ENCODE measurements at places on chromosomes 13 and 19.

DNA sequence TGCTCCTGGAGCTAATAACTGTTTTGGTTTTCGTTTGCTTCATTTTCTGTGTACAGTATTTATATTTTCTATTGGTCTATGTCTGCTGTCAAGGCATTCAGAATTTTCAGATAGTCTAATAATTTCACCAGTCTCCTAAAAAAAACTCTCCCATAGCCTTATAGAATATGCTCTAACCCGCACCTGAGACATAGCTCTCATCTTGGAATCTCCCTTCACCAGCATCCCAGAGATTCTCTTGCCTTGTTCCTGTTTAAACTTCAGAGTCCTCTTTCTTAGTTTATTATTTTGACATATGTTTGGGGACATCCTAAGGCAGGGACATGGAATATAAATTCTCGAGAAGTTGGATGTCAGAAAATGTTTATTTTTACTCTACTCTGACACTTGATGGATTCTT, 58.3 kb upstream of the MED4 start:
- no peak for DNase-seq

- no peak for DNase-seq
Measured at GRCh38 chr13:29929062-29929847, 78.8 kb upstream of the UBL3 start.

DNA sequence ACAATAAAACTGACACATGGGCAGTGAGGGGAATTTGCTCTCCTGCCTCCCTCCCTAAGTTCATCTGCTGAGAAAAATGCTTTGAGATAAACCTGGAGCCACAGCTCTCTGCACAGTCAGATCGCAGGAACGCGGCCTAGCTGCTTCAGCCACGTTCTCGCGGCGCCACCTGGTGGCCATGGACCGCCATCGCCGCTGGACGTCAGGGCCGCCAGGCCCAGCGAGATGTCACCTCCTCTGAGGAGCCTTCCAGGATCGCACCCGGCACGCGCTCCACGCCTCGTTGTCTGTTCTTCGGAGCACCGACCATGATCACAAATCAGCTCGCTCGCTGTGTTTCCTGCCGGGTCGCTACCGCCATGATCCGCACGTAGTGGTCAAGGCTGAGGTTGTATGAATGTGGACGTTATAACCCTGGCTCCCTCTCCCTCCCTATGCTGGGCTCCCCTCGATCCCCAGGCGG, 20.6 kb upstream of the USP29 start:
- peak; percentile 5 for DNase-seq

GRCh38 chr13:112634102-112634501, 46.1 kb upstream of the TUBGCP3 start:
- DNase-seq = no peak

DNA sequence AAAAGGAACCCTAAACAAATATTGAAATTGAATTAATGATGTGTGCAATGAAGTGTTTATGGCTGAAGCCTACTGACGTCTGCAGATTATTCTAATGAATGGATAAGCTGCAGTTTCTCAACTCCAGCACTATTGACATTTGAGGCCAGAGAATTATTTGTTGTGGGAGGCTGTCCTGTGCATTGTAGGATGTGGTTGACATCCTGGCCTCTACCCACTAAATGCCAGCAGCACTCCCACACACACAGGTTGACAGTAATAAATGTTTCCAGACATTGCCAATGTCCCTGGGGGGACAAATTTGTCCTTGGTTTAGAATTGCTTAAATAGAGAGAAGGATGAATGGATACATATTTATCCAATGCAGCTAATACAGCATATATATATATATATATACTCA, 19.2 kb upstream of the MYH14 start:
- no peak for DNase-seq

GRCh38 chr19:42148266-42148665, 16.0 kb upstream of the POU2F2 start:
- no peak for DNase-seq

- DNase-seq = no peak
Measured at GRCh38 chr13:73933795-73934194, 200.4 kb downstream of the KLF12 start.

DNA sequence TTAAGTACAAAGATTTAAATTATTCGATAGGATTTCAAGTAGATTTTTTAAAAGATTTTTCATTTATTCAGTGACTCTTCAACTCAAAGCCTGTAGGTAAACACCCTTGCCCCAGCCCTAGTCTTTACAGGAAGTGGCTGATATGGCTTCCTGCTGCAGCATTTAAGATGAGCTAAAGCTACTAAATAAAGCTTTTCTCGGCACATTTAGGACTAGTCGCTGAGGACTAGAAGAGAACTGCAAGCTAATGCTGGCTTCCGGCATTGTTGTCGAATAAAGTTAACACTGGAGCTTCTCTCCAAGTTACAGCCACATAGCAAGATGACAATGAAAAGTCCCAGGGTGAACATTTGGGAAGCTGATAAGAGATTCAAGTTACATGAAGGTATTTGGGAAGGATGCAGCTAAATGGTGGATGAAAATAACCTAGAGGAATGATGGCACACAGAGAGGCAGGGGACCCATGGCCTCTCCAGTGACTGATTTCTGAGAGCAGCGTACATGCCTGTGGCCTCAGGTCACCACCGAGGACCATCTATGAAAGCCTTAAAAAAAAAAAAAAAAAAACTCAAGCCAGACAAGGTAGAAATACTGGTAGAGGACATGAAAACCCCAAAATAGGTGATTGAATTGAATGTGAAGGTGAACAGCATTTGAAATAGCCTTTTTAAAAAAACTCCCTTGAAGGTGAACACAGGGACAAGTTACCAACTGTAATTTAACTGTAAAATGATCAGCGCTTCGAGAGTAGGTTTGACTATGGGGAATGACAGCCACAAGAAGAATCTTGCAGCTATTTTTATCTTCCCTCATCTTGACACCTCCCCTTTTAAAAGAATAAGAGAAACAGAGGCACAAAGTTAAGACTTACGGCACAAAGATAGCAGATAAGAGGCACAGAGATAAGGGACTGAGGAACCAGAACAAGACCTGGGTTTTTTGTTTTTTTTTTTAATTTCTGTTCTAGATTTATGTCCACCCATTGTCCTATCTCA, 155.4 kb downstream of the DCT start:
- DNase-seq = no peak
